Activated CD4-positive, alpha-beta T cell treated with anti-CD3 and anti-CD28 coated beads, Interleukin-2, Interleukin-4, amounts not matched to agents 100 ng/mL and 50 ng/mL, durations not matched to agents 16 hours and 8 hours (primary cell): ENCODE measurements at places on chromosomes 1 and 21.

GRCh38 chr1:1471389-1472052 lies at the start of gene ATAD3B:
Gene ATAD3B, plus strand, starts transcription at chr1:1471765. Its CDS starts 120 bp downstream, at chr1:1471885.
- DNase-seq, result peak; percentile 96

- DNase-seq, result no peak
These were observed 19.3 kb downstream of the TRMT13 start for GRCh38 chr1:100152271-100152670.

- no peak for DNase-seq
These were observed 169.8 kb downstream of the ADGRL4 start for GRCh38 chr1:78836726-78837125.

- peak; percentile 25 for DNase-seq
These were observed 144.6 kb upstream of the TNR start for GRCh38 chr1:175887981-175888428.

DNA sequence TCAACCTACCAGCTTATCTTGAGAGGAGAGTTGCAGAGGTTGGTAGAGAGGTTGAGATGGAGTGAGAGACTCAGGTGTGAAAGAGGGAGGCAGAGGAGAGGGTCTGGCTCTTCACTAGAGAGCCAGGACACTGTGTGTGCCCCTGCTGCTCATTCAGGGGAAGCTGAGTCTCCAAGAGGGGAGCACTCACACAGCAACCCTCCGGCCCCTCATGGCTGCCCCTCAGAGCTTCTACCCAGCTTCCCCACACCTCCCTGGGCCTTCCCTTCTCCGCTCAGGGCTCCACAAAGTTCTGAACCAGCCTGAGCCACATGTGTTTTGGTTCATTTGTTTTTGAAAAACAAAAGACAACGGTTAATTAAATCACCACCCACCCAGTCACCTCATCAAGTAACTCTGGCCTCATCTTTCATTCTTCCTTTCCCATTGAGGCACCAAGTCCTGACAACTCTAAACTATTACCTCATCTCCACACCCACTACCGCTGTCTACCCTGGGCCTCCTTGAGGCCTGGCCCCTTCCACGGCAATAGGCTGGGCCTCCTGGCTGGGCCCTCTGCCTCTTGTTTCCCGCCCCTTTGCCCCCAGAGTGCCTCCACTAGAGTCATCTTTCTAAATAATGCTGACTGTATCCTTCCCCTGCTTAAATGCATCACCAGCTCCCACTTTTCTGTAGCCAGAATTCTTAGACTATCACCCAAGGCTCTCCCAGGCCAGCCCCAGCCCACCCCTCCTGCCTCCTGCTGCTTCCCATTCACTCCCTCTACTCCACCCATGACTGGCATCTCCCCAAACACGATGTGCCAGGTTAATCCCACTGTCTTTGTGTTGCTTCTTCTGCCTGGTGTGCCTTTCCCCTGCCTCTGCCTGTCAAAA lies 33.0 kb downstream of the TNNT2 start:
- no peak for DNase-seq
